ENCODE measurements at places on chromosomes 1 and 21.

GRCh38 chr21:45850181-45850580 is 131.4 kb upstream of the COL6A1 start:
- DNase-seq, result no peak

GRCh38 chr1:230105245-230105753 is 38.3 kb downstream of the GALNT2 start:
- DNase-seq, result no peak

- no peak for DNase-seq
Observed at GRCh38 chr1:37949524-37950152, 2.8 kb upstream of the INPP5B start.

GRCh38 chr1:22665752-22666151 is 12.7 kb downstream of the C1QB start:
- DNase-seq, result no peak

DNA sequence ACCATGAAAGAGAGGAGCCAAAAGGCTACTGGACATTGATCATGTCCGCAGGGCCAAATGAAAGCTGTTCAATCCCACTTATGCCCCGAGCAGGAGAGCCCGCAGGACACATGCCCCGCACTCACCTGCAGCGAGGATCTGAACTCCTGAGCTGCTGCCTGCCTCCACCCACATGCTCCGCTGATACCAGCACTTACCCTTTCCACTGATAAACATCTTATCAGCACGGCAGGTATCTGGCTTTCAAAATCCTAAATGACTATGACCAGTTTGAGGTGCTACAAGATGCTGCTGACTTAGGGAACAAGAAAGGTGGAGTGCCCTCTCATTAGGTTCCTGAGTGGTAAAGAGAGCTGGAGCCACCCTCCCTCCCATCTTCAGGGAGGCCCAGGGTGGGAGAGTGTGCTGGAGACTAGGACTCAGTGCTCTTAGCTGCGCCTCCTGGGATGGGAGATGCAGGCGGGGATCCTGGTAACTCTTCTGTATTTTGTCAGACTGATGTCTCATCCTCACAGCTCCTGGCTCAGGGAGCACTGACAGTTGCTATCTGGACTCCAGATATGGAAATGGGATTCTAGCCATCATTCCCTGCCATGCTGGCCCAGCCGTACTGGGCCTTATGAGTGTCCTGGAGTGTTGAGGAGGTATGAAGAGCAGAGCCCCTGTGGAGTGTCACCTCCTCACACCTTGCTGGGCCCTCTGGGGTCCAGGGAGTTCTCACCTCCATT is 86.4 kb upstream of the F3 start:
- no peak for DNase-seq

DNA sequence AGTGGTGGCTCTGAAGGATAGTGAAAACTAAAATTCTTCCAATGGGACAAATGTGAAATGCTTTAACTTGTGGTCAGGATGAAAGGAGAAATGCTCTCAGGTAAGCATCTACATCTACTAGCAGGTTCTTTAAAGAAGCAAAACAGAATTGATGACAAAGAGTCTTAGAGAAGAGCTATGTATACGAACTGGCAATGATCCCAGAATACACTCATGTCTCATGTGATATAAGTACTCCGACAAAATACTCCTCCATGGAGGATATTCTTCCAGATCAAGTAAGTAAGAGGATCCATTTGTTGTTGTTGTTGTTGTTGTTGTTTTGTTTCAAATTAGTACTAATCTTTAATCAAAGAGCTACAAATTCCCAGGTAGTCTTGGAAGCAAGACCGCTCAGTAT is 174.0 kb upstream of the ATP1B1 start:
- DNase-seq, result no peak

DNA sequence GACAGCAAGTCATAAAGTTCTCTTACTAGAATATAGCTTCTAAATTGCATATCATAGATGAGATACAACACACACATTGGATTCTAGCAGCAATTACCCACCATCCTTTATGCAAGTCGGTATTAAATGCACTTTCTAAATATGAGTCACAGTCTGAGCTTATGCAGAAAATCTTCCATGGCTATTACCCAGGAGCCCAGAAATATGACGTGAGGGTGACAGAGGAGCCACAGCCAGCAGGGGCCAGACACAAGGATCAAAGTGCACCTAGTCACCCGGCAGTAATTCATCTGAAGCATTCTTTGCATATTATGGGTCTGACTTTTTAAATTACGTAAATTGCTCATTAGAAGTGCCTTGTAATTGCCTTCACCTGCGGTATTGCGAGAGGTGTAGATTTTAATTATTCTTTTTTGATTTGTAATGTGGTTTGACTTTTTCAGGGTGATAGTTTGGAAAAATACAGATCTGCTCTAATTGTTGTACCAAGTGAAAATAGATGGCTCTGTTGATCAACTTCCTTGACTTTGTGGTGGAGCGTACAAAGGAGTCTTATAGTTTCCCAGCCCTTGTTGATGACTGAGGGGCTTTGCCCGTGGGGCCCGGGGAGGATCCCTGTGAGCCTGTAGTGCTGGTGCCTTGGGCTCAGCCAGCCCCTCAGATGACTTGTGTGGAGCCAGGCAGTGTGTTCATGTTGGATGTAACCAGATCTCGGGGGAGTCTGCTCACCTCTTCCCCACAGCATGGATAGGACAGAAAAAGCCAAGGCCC is 470.0 kb upstream of the VAMP3 start:
- no peak for DNase-seq

DNA sequence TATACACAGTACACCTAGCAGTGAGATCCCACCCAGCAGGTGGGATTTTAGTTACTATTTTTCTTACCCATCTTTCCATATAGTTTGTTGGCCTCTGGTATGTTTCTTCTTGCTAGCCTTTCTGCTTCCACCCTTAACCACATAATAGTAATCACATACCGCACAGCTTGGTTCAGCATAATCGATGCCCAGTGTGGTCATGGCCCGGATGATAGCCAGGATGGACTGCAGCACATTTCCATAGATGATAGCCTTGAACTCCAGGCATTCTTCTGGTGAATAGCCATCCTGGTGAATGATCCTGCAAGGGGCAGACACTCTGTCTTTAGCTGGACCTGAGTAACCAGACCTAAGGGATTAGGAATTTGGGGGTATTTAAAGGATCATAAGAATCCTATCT is 9.5 kb downstream of the GNAT2 start:
- DNase-seq, result no peak

DNA sequence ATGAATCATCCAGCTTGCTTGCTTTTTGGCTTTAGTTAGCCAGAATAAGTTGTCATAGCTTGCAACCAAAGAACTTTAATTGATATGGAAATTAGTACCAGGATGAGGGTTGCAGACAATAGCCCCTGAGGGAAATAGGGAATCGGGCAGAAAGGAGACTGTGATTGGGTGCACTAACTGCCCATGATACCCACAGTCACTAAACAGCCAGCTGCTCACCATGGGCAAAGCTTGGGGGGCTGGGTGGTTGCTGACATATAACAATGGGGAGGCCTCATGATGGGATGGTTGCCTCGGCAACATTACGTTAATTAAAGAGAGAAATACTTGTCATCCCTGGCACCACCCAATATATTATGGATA is 17.8 kb upstream of the PLA2G2E start:
- no peak for DNase-seq

DNA sequence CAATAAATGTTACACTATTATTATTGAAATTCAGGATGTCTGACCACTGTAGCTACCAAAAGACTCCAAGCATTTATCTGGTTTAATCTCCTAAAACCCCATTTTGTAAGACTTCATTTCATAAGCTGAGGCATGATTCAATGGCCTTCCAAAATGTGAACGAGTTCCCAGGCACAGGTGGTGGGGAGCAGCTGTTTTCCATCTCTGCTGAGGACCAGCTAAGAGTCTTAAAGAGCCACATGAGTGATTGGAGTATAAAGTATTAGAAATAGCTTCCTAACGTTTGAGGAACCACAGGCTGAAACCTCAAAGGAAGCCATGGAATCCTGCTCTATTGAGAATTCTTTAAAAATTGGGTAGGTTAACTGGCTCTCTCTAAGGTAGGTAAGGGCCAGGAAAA is 44.9 kb downstream of the SEC16B start:
- DNase-seq, result no peak

DNA sequence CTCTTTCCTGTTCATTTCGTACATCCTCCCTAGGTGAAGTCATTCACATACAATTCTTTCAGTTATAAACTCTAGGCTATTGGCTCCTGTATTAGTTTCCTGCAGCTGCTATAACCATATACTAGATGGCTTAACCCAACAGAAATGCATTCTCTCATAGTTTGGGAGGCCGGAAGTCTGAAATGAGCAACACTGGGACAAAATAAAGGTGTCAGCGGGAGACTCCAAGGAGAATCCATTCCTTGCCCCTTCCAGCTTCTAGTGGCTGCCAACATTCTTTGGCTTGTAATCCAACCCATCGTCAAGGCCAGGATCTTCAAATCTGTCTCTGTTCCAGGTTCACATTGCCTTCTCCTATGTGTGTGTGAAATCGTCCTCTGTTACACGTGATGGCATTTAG is 71.3 kb downstream of the TOR3A start:
- DNase-seq, result no peak

DNA sequence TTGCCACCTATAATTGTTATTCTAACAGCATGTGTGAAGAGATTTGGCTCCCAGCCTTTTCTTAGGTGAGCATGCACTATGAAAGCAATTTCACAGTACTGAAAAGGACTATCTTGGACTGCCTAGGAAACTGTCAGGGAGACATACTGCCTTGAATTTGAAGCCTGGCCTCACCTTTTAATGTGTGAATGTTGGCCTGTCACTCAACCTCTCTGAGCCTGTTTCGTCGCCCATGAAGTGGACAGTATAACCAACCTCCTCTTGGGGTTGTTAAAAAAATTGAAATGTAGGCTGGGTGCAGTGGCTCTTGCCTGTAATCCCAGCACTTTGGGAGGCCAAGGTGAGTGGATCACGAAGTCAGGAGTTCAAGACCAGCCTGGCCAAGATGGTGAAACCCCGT is 20.4 kb upstream of the POU2F1 start:
- DNase-seq, result no peak

DNA sequence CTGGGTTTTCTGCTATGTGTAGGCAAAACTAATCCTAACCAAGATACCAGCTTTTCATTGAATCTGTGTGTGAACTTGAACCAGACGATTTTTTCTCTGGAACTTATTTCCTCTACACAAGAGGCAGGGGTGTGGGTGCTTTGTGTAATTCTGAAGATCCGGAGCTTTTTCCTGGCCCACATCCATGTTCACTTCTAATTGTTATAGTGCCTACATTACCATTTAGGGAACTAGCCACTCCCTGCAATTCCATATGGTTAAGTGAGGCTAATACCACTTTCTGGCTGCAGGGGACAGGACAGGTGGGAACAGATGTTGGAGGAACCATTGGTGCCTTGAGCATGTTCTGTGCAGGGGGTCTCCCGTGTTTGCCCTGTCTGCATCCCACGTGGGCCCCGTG is 83.4 kb upstream of the FMN2 start:
- no peak for DNase-seq

GRCh38 chr1:231417513-231417912 is 4.6 kb downstream of the EGLN1 start:
- DNase-seq, result no peak

DNA sequence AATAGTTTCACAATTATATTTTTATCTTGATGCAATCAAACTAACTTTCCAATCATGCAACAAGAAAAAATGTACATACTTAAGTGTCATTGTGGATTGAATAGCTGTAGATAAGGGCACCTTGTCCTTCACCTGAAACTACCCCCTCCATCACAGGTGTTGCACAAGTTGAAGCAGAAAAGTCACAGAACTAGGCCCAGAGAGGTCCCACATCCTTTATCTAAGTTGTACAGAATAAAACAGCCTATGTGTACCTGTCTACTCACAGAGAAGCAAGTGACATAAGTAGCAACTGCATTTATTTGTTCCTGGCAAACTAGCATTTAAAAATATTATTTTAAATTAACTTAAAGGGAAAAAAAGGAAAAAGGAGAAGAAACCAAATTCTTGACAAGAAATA is 256.8 kb downstream of the FAF1 start:
- no peak for DNase-seq

DNA sequence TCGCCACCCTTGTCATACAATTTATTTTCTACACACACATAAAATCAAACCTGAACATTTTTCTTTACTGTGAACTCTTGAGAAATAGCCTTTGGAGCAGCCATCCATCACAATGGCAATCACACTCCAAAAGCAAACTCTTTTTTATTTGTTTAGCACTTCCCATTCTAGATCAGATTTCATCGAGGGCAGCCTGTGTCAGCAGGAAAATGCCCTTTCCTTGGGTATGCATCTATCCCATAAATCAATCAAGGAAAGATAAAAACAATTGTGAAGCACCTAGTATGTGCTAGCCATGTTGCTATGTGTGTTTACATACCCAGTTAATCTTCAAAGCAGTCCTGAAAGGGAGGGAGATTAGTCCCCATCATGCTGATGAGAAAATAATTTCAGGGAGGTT is 484.1 kb upstream of the USP24 start:
- no peak for DNase-seq

- DNase-seq, result no peak
Observed at GRCh38 chr1:222252788-222253187, 295.1 kb downstream of the HHIPL2 start.

GRCh38 chr1:67713057-67713846 is 28.3 kb downstream of the GADD45A start:
- no peak for DNase-seq

DNA sequence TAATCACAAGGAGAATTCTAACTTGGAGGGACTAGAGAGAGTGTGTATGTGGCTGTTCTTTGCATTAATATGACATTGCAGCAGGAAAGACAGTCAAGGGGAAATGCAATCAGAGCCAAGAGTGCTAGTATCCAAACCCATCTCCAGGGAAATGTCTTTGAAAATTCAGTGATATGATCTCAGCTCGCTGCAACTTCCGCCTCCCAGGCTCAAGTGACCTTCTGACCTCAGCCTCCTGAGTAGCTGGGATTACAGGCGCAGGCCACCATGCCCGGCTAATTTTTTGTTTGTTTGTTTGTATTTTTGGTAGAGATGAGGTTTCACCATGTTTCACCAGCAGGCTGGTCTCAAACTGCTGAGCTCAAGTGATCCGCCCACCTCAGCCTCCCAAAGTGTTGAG is 16.3 kb downstream of the VASH2 start:
- DNase-seq, result no peak

- DNase-seq, result no peak
Observed at GRCh38 chr1:219463636-219464035, 149.3 kb downstream of the ZC3H11B start.

GRCh38 chr1:17673329-17674072 is 81.6 kb upstream of the ACTL8 start:
- no peak for DNase-seq

- no peak for DNase-seq
Observed at GRCh38 chr21:15159382-15160020, 94.7 kb upstream of the NRIP1 start.

- no peak for DNase-seq
Observed at GRCh38 chr1:168686666-168687065, 42.3 kb downstream of the DPT start.

GRCh38 chr1:53037159-53037558 is 24.9 kb upstream of the PODN start:
- no peak for DNase-seq

DNA sequence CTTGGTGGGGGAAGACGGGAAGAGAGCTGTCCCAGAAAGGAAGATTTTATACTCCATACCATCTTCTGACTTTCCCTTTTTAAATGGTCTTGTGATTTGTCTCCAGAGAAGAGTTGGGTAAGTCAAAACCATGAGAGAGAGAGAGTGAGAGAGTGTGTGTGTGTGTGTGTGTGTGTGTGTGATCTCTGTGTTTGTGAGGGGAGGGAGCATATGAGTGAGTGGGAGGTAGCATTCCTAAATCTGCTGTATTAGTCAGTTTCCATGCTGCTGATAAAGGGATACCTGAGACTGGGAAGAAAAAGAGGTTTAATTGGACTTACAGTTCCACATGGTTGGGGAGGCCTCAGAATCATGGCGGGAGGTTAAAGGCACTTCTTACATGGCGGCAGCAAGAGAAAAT is 102.0 kb upstream of the VANGL1 start:
- no peak for DNase-seq

All from prostate gland (tissue), 2 donors.